ENCODE measurements at places on chromosomes 2 and 18. TPM values are rescaled to one million over a fixed set of nuclear protein-coding genes. Genes with fewer than 3 reads are reported as not detected.
A peak's percentile ranks its signal among the peaks of the same experiment; 100 is the strongest.

Gene SPP2
- not detected for polyA plus RNA-seq

Gene FAM124B
- 2.0 TPM for polyA plus RNA-seq

Gene CFC1
- polyA plus RNA-seq, result not detected

Gene SPIRE1
- polyA plus RNA-seq, result 1.7 TPM

Gene PXDN
- not detected for polyA plus RNA-seq

Gene MOGAT1
- polyA plus RNA-seq, result not detected

DNA sequence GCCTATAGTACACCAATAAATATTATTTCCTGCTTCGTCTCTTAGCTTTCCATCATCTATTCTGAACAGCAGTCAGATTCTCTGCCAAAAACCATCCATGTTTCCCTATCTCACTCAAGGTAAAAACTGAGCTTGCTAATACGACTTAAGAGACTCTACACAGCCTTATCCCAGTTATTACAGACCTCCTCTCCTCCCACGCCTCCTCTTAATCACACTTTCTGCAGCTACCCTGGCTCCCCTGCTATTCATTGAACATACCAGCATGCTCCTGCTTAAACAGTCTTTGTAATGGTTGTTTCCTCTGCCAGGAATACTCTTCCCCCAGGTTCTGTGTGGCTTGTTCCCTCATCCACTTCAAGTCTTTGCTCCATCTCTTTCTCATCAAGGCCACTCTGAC lies 81.5 kb downstream of the PDE1A start:
- no peak for DNase-seq

DNA sequence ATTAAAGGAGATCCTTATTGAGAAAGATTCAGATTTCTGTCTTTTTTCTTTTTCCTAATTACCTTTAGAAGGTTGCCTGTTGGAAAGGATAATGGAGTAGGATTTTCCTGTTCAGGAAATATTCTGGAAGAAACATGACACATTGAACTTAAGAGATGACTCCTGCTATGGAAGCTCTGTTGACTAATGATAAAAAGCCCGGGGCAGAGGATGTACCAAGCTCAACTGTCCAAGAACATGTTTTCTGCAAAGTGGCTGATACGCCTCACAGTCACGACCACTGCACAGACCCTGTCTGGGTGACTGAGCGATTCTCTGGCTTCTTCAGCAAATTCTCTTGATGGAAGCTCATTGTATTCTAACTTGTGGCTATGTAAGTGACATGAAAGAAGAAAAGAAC lies 86.2 kb upstream of the THOC1 start:
- no peak for DNase-seq

DNA sequence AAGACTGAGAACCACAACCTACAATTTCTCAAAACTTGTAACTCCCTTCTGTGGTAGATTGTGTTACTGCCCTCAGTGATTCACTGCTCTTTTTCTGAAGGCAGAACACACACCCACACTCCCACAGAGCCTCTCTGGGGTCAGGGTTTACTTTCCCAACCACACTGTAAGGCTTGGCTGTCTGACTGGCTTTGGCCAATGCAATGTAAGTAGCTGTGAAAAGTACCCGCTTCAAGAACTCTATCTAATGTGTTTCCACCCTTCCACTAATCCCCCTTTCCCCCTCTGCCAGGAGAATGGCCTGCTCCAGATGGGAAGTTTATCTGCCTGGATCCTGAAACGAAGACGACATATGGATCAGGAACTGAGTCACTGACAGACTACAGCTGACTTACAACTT lies 222.7 kb downstream of the CDH2 start:
- no peak for DNase-seq

- DNase-seq, result no peak
Observed at GRCh38 chr2:72989770-72990556, 72.6 kb downstream of the EMX1 start.

DNA sequence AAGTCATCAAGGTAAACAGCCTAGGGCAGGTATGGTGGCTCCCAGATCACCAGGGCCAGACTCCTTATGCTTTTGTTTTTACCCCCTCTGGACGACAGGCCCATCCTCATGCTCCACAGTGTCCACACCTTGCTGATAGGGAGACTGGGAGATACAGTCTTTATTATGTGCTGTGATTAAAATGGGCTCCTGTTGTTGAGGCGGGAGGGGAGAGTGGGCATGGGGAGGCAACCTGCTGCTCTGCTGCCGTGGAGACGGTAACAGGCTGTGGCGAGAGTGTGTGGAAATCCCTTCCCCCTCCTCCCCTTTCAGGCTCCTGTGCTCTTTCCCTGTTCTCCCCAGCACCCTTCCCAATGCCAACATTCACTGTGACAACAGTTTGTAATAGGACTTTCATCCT lies 38.2 kb upstream of the PNO1 start:
- no peak for DNase-seq

DNA sequence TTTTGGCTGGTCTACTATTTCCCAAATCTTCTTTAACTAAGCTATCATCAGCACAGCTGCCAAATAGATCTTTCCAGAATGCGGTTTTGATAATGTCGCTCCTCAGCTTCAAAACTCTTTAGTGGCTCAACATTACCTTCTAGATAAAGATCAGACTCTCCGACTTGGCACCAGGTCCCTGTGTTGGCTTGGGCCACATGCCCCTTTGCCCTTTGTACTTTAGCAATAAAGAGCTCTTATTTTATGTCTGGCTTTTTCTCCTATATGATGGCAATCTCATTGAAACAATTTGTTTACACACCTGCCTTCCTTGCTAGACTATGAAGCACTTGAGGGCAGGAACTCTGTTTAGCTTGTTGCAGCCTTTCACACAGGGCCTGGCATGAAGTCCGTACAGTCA lies 128.9 kb upstream of the GATA6 start:
- DNase-seq, result no peak

GRCh38 chr2:238956676-238957075 lies 108.8 kb downstream of the TWIST2 start:
- no peak for DNase-seq

DNA sequence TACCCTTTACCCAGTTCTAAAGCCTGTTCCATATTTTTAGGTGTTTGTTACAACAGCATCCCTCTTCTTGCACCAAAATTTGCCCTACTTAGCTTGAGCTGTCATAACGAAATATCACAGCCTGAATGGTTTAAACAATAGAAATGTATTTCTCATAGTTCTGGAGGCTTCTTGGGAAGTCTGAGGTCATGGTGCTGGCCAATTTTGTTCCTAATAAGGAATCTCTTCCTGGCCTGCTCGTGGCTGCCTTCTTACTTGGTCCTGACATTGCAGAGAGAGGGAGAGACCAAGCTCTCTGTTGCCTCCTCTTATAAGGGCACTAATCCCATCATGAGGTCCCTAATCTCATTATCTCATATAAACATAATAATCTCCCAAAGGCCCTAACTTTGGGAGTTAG lies 267.8 kb downstream of the PID1 start:
- no peak for DNase-seq

GRCh38 chr2:216666461-216667233 lies 28.7 kb downstream of the IGFBP5 start:
- peak; percentile 54 for DNase-seq

- DNase-seq, result no peak
Observed at GRCh38 chr2:52454962-52455361, 1312.6 kb upstream of the CHAC2 start.
